Stimulated activated naive B cell treated with anti-CD40 and anti-IgM and Interleukin-4, amounts not matched to agents 10 μg/mL and 1 μg/mL and 100 μg/mL, for 72 hours (primary cell): ENCODE measurements at places on chromosomes 4 and X.

DNA sequence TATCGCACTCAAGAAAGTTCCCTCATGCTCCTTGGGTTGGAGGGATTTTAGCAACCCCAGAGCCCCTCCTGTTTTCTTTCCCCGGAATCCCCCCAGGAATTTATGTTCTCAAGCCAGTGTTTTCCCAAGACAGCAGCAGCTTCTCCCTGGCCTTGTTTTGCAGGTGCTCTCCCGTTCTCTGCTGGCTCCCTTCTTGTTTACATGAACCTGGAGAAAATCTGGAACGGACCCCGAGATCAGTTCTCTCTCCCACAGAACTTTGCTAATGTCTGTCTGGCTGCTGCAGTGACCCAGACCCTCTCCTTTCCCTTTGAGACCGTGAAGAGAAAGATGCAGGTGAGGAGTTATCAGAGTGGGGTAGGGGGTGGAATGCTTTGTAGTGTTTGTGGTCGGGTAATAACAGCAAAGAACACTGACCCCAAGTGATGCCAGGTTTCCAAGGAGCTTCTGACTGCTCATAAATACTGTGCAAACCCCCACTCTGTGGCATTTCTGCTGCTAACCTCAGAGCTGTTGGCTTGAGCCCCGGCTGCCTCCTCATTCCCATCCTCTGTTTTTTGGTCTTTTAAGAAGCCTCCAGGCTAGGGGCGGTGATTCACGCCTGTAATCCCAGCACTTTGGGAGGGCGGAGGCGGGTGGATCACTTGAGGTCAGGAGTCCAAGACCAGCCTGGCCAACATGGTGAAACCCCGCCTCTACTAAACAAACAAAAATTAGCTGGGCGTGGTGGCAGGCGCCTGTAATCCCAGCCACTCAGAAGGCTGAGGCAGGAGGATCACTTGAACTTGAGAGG is 11.1 kb downstream of the SLC25A43 start:
- DNase-seq, result no peak

DNA sequence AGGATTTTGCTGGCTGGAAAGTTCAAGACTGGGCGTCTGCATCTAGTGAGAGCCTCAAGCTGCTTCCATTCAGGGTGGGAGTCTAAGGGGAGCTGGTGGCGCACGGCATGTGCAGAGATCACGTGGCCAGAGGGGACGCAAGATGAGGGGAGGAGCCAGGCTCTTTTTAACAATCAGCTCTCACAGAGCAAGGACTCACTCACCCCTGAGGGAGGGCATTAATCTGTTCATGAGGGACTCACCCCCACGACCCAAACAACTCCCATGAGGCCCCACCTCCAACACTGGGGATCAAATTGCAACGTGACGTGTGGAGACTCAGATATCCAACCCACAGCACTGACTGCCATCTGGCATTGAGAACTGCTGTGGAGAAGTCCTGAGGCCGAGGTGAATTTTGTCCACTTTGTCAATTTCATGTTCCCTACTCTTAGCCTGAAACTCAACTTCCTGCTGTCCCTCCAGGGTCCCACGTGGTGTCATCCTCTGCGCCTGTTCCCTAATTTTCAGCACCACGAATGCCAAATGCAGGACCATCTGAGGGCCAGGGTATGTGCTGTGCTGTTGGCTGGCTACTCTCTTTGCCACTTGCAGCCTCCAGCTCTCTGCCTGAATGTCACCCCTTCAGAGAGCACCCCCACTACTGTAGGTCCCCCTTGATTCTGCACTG is 5.6 kb downstream of the ZFP92 start:
- no peak for DNase-seq

- no peak for DNase-seq
These were observed 65.4 kb downstream of the SOX3 start for GRCh38 chrX:140439476-140439875.

DNA sequence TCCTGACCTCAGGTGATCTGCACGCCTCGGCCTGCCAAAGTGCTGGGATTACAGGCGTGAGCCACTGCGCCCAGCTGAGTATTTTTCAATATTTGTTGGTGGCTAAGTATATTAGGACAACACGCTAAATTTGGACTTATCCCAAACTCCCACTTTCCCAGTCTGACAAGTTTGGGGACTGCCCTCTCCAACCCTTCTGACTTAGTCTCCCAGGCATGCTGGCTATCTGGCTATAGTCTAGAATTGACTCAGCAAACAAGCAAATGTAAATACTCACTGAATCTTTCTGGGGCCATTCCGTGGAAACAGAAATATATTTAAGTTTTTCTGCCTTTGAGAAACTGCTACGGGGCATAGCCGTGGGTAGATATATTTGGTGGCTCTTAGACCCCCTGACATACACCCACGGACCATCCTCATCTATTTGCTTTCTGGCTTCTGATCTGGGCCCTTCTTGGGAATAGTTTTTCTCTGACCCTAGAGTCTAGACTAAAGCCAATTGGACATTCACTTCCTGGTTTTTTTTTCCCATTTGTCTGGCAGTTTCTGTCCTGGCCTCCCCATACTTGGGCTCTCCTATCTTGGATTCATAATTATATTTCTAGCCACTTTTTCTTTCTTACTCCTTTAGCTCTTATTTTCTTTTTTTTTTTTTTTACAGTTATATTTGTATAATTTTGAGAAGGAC is 11.3 kb upstream of the DOCK11 start:
- no peak for DNase-seq

- no peak for DNase-seq
These were observed 421.3 kb downstream of the BCOR start for GRCh38 chrX:39676434-39676833.

- DNase-seq, result no peak
These were observed 165.4 kb upstream of the MAD2L1 start for GRCh38 chr4:120232050-120232449.

DNA sequence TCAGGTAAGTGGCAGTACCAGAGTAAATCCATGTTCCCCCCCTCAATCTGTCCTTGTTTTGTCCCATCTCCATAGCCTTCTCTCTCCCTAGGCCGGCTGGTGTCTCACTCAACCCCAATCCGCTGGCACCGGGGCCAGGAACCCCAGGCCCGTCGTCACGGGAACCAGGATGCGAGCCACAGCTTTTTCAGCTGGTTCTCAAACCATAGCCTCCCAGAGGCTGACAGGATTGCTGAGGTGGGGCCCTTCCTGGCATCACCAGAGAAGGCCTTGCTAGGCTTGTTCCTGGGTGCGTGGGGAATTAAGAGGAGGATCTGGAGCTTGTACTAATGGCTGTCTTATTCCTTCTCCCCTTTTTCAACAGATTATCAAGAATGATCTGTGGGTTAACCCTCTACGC is 2.7 kb downstream of the TSPYL2 start:
- no peak for DNase-seq

- no peak for DNase-seq
These were observed 75.5 kb upstream of the IRS4 start for GRCh38 chrX:108811891-108812290.

- DNase-seq, result no peak
These were observed 7.1 kb downstream of the HAND2 start for GRCh38 chr4:173522951-173523395.

GRCh38 chr4:121800961-121801714 is at the start of gene EXOSC9:
Gene EXOSC9 (plus strand): TSS chr4:121801323. CDS start chr4:121801425, 102 bp downstream.
- peak; percentile 92 for DNase-seq

DNA sequence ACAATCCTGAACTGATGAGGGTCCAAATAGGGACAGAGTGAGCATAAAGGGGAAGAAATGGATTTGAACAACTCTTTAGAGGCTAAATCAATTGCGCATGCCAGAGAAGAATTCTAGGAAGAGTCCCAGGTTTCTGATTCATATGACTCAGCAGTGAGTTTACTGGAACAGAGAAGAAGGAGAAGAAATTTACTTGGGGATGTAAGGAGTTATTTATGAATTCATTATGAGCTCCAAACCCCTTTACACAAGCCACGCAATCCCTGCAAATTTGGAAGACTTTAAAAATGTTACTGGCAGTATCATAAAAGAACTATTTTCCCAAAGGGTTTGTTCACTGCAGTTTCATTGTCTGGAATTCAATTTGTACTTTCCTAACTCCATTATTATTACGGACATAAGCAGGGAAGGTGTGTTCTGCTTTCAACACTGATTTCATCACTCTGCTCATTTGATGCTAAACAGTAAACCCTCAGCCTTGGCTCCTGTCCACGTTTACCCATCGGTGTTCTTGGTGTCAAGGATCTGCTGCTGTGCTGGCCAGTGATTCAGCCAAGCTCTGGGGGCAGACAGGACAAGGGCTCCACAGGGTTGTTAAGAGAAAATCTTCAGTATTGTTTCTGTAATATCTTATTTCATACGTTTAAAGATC is 273.7 kb downstream of the HNRNPD start:
- no peak for DNase-seq

- no peak for DNase-seq
These were observed 1616.1 kb upstream of the ADGRL3 start for GRCh38 chr4:59583845-59584568.

DNA sequence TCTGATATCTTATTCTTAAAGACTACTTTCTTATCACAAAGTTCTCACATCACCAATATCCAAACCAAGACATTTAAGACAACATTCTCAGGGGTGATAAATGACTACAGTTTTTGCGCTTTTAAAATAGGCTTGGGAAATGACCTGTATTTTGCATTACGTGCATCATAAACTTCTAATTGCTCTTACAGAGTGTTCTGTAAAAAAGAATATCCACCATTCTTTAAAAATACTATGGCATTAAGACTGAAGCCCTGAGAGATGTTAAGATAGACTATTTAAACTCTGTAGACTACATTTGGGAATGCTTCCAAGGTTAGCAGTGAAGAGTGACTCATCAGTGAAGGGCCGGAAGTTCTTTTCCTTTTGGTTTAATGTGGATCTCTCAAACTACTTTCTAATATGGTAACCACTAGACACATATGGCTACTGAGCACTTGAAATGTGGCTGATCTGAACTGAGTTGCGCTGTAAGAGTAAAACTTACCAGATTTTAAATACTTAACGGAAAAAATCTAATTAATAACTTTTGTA is 518.8 kb upstream of the FTHL17 start:
- no peak for DNase-seq

DNA sequence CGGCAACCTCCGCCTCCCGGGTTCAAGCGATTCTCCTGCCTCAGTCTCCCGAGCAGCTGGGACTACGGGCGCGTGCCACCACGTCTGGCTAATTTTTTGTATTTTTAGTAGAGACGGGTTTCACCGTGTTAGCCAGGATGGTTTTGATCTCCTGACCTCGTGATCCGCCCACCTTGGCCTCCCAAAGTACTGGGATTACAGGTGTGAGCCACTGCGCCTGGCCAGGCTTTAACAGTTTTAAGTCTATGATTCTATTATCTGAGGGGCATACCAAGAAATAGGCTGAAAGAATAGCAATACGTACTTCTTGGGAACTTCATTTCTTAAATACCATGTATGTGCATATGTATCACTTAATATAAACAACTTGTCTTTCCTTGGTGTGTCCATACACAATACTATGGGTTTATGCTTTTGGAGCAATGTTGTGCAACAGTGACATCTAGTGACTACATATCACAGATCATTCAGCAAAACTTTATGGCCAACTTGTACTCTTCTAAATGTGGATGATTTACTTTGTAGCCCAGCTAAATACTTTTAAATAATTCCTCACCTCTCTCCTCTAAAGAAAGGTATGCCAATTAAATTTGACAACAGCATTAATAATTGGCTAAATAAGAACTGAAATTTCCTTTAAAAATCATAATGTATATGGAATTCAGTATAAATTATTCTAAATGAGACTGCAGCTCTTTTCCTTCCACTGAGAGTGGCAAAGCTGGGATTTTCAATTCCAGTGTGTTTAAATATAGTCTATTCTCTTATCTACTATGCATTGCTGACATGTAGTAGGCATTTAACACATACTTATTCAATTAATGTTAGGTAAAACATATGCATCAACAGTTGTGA is 10.4 kb downstream of the SLC9B1 start:
- no peak for DNase-seq

- no peak for DNase-seq
These were observed 3.9 kb upstream of the TTC29 start for GRCh38 chr4:146949559-146949958.

GRCh38 chr4:36281384-36282106 is at the start of gene DTHD1:
Gene DTHD1 (plus strand): TSS chr4:36281616. CDS start chr4:36281759, 143 bp downstream.
- DNase-seq, result no peak

DNA sequence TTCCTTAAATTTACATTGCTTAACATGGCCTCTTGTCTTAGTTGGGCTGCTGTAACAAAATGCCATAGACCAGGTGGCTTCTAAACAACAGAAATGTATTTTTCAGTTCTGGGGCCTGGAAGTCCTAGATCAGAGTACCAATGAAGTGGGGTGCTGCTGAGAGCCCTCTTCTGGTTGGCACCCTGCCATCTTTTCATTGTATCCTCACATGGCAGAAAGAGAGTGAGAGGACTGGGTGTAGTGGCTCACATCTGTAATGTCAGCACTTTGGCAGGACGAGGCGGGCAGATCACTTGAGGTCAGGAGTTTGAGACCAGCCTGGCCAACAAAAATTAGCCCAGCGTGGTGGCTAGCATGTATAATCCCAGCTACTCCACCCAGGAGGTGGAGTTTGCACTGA is 12.0 kb upstream of the KLB start:
- no peak for DNase-seq

- DNase-seq, result peak; percentile 24
These were observed 220.4 kb upstream of the AGTR2 start for GRCh38 chrX:115949900-115950822.

DNA sequence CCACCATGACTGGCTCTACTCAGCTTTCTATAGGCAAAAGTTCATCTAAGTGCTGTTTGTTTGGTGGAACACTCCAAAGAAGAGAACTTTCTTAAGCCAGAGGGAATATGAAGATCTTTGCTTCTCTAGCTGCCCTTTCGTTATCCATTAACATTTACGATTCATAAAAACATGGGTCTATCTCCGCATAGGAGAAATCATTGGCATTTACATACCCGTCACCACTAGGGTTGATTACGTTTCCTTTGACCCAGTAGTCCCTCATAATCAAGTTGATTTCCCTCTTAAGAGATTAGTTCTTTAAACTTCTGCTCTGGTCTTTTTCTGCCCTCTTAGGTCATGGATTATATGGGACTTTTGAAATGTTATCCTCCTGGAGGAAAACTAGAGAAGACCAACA is 57.5 kb downstream of the PTCHD1 start:
- no peak for DNase-seq

GRCh38 chrX:32673193-32673592 is 538.2 kb downstream of the DMD start:
- DNase-seq, result no peak

GRCh38 chr4:88002786-88003185 is 4.6 kb upstream of the PKD2 start:
- DNase-seq, result no peak

DNA sequence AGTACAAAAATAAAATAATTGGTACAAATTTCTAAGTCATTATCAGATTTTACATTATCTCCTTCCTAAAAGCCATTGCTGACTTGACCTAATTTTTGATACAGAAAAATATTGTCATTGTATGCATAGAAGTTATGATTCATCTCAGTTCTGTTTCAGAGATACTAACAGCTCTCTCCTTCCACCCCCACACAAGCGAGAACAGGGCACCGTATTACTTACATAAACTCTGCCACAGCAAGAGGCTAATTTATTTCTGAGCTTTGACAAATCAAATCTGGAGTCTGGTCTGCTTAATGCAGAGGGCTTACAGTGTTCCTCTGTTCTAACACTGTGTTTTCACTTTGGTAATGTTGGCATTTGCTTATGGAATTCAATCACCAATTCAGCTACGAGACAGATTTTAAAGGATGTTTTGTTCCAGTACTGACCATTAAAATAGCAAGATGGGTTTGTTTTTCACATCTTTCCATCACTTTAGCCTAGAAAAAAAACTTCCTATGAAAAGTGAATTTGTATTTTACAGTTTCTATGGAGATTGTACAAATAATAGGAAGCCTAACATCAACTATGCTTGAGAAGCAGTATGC is 181.8 kb downstream of the USP46 start:
- DNase-seq, result no peak
